ENCODE measurements at places on chromosomes 1 and 21.

- peak; percentile 97 for DNase-seq
These were observed 131.5 kb upstream of the SLC44A3 start for GRCh38 chr1:94688646-94689045.

DNA sequence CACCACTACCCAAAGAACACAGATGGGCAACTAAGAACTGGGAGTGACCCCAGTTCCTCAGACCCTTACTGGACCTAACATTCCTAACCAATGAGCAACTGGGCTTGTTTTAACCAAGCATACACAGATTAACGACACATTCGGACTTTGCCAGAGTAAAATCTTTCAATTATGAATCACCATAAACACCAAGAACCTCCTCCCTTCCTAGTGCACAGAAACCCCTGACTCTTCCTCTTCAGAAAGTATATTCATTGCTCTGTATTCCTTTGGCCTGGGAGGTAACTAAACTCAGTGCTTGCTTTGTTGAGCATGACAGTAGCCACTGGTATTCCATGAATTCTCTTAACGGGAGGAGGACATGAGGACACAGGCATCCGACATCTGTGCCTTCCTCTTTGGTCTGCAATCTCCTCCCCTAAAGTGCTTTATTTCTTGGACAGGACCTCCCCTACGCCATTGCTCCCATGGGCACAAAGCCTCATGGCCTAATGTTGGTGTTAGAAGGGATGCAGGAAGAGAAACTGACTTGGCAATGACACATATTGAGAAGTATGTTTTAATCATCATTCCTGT lies 42.7 kb downstream of the SEC16B start:
- no peak for DNase-seq

DNA sequence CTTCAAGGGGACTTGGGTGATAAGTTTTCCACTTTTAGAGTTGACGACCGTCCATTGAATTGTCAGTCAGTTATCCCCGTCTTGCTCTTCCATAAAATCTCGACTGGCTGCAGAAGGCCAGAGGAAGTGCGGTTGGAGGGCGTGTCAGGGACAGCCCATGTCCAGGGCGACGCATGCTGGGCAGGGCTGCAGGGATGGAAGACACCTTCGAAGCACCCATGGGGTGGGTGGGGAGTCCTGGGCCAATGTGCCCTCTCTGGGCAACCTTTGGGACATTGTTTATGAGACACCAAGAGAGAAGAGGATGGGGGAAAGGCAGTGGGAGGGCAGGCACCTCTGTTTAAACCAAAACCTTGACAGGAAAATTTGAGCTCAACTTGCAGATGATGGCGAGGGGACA lies 38.6 kb upstream of the EDN2 start:
- DNase-seq, result no peak

GRCh38 chr1:114078116-114078515 lies 75.6 kb downstream of the SYT6 start:
- DNase-seq, result no peak

DNA sequence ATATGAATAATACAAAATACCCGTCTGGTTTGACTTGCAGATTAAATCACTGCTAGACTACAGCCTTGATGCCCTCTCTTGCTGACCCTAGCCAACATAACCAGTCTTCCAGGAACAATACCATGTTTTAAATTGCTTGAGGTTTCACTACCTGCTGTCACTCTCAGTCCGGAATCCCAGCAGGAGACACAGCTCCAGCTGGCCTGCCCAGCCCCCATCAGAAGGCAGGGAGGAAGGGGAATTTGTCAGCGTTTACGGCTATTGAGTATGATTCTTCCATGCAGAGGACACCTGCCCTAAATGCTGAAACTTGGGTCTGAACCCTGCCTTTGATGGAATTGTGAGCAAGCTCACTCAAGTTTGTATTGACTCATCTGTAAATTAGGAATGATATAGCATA lies 33.0 kb downstream of the ZNF496 start:
- no peak for DNase-seq

- no peak for DNase-seq
These were observed 66.1 kb downstream of the PBX1 start for GRCh38 chr1:164625004-164625617.

DNA sequence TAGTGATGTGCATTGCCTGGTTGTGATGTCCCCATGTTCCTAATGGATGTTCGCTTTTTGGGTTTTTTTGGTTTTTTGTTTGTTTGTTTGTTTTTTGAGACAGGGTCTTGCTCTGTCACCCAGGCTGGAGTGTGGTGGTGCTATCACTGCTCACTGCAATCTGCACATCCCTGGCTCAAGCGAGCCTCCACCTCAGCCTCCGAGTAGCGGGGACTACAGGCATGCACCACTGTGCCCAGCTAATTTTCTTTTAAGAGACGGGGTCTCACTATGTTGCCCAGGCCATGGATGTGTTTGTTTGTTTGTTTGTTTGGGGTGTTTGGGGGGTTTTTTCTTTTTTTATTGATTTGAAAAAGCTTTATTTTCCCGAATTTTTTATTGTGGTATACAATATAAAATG lies 2.1 kb downstream of the COL6A2 start:
- no peak for DNase-seq

- DNase-seq, result no peak
These were observed 4.9 kb downstream of the AHDC1 start for GRCh38 chr1:27598902-27599528.

DNA sequence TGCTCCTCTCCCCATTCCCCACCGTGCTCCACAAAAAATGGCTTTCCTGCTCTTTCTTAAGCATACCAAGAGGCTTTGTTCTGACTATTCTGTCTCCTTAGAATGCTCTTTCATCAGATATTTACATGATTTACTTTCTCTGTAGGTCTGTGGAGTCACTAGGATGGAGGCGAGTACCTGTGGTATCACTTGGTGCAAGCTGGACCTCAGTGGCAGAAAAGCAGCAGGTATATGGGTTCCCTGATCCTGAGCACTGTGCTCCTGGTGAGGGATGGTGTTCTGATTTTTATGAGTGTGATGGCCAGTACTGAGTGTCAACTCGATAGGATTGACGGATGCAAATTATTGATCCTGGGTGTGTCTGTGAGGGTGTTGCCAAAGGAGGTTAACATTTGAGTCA lies 10.0 kb downstream of the C1orf87 start:
- peak; percentile 25 for DNase-seq

DNA sequence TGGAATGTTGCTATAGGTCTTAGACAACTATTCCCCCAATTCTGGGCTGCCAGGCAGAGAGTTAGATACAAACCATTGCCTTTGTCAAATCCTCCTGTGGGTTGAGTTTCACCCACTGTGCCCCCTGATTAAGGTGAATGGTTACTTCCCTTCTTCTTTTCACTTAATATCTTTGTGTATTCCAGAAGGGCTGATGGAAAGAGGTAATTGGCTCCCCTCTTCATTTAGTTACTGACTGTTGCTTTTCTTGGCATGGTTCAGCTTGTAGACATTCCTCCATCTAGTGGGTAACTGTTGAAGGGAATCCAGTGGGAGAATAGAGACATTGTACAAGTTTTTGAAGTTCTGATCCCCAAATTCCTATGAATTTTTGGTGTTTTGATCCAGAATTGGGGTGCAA lies 43.8 kb upstream of the MACF1 start:
- no peak for DNase-seq

DNA sequence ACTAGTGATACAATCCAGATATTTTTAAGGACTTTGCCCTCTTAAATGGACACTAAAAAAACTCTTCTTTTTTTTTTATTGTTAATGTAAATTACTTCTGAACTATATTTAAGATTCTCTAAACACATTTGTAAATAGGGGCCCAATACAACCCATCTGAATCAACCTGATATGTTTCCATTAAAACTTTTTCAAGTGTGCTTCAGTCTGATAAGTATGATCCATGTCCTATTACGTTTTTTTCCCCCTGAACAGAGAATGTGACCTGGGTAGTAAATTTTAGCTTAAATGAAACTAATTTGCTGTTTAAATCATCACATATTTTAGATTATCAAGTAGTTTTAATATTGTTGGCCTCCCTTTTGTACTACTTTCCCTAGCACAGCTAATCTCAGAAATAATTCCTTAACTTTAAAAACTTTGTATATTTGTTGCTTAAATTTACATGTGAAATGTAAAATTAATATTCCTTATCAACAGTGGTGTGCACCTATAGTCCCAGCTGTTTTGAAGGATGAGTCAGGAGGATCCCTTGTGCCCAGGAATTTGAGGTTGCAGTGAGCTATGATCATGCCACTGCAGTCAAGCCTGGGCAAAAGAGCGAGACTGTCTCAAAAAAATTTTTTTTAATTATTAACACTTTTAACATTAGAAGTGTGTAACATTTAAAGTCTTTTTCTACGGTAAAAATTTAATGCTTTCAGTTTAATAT lies 3.0 kb upstream of the PKN2 start:
- no peak for DNase-seq

DNA sequence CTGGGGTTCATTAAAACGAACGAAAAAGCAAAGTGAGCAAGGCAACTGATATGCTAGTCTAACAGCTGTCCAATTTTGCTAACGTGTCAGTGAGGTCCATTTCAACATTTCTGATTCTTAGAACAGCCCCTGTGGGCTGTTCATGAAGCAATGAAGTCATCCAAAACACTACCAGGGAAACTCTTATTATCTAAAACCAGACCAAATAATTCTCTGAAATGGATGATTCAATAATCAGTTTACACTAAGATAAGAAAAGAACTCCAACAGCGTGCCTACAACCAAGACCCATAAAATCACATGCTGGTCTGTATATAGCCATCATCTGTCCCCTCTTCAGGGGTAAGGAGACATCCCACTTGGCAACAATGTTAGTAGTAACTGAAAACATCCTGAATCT lies 122.7 kb downstream of the TGFBR3 start:
- DNase-seq, result no peak

DNA sequence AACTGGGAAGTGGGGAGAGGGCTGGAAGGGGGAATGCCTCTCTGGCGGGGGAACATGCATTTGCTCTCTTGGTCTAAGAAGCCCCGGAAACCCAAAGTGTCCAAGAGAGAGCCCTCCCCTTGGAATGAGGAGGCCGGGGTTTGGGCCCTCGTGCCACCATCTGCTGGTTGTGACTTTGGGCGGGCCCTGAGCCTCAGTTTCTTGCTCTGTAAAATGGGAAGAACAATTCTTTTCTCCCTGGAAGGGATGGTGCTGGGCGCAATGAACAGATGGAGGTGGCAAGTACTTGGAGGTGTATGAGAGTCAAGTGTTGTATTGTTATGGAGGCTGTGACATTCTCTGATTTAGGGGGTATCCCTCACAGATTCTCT lies 69.9 kb upstream of the TARDBP start:
- no peak for DNase-seq

DNA sequence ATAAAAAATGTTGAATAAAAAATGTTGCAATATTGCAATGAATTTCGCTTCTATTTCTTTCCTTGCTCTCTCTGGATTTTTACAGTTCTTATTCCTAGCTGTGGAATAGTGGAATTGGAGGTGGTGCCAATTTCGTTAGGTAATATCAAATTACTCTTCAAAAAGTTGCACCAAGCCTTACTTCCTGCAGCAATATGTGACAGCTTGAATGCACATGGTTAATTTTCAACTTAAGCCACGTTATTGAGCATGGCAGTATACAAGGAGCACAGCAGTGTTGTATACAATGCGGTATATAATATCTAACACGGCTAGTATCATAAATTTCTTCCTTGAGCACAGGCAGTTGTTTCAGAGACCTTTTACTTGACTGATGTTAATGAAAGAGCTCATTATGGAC lies 152.5 kb downstream of the NOS1AP start:
- DNase-seq, result no peak

DNA sequence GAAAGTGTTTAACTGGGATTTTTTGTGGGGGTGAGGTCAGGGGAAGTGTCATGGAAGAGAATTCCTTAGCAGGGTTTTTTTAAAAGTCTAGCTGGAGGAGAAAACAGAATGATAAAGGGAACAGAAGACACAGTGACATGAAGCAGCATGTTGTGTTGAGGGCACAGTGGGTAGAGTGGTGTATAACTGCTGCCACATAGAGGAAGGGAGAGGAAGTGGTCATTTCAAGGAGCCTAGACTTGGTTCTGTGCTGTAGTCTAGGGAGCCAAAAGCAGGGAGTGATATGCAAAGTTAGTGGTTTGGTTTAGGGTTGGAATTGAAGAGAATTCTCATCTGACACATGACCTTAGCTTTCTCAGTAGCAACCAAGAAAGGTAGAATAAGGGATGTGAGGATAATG lies 10.2 kb downstream of the EEIG2 start:
- DNase-seq, result peak; percentile 23

DNA sequence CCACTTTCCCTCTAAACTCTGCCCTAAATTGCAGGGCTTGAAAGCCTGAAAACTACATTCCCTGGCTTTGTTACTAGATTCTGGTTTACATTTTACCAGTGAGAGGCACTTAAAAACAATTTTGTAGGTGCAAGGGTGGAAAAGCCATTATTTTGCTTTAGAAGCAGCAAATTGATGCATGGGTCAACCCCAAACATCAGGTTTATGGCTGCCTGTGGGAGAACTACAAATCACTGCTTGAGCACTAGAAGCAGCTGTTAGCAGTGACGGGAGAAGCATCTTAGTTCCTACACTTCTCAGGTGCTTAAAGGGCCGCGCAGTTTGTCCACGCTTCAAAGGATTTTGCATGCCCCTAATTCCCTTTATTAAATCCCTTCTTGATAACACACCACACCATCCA lies 417.2 kb downstream of the PCP4 start:
- DNase-seq, result no peak

DNA sequence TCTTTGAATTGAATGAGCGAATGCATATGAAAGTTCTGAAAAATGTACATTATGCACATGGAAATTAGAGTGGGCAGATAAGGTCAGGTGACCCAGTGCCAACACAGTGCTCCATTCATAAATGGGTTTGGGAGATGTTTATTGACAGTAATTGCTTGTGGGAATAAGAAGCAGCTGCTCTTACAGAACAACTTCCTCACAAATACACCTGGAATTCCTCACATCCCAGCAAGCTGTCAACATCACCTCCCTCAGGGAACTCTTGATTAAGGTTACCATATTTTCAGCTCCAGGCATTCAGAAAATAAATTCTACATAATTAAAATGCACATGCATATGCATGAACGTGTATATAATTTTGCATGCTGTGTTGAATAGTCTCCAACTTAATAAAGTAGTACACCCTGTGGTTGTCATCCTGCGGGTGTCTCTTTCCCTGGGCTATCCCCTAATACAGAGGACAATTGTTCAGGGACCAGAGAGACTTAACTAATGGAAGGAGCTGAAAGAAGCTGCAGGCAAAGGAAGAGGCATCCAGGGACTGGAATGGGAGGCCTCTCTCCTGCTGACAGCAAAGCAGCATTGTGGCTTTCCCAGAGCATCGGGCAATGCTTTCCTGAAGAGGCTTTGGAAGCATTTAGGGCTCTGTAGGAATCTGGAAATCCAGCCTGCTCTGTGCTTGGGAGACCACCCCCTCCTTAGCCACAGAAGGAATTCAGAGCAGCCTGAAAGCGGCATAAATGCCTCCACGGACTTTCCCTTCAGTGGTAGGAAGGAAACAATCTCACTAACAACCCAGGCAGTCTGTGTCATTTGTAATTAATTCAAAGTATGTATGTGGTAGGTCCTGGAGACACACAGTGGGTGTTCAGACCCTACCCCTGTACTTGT lies 55.2 kb upstream of the GNG12 start:
- DNase-seq, result peak; percentile 73

- no peak for DNase-seq
These were observed 11.0 kb upstream of the PGD start for GRCh38 chr1:10387677-10388386.

- peak; percentile 66 for DNase-seq
These were observed 138.1 kb upstream of the HMCN1 start for GRCh38 chr1:185595835-185596667.

All from NT2/D1 (cell line).